Activated CD4-positive, alpha-beta T cell treated with anti-CD3 and anti-CD28 coated beads, Interleukin-2, amount 50 U/mL, for 1 hour (primary cell): ENCODE measurements at places on chromosomes 7 and 10.

GRCh38 chr7:130909161-130909836 lies 175.3 kb upstream of the KLF14 start:
- DNase-seq: no peak

DNA sequence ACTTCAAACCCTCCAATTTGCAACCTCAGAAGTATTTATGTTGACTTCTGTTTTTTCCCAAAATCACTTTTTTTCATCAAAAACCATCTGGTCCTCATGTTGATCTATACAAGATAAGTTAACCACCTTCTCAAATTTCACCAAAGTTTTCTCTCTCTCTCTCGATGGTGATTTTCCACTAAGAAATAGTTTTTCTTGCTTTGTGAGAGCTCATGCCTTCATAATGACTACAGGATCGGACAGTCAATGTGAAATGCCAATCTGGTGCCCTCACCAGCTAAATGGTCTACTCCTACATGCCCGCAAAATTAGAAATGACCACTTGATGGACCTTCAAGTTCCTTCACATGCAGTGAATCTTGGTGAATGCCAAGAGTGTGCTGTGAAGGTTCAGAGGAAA lies 40.4 kb downstream of the CNNM1 start:
- DNase-seq: no peak

GRCh38 chr7:79933144-79933543 lies 201.5 kb upstream of the GNAI1 start:
- DNase-seq: no peak

DNA sequence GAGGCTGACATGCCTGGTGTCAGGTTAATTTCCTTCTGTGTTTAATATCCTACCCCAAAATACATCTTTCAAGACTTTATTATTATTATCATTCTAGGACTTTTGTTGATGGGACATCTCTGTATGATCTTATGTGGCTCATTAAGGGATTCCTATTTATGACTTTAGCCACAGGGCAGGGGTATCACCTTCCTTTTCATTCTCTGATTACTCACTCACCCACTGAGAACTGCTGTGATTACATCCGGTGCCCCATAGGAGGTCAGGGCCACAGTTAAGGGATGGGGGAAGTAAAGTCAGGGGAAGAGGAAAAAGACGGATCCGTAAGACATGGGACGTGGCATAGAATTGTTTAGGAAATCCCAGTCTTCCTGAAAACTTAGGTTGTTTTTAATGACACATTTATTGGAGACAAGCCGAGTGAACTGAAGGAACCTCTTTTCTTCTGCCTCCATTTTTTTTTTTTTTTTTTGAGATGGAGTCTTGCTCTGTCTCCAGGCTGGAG lies 61.0 kb upstream of the PITRM1 start:
- no peak for DNase-seq

DNA sequence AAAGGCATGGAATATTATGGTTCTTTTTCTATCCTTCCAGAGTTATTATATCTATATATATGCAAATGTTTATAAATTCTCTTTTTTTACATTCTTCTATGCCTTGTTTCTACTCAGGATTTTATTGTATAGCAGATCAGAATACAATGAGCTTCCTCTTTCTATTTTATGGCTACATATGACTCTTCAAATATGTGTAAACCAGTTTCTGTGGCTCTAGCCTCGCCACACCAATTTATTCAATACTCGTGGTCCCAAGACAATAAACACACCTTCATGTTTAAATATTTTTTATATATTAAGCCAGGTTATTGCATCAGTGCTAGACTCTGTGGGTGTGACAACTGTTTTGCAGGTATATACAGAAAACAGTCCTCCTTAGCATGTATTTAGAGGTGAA lies 237.5 kb upstream of the MKLN1 start:
- no peak for DNase-seq

- DNase-seq: no peak
Measured at GRCh38 chr7:30585675-30586074, 9.0 kb upstream of the GARS1 start.

DNA sequence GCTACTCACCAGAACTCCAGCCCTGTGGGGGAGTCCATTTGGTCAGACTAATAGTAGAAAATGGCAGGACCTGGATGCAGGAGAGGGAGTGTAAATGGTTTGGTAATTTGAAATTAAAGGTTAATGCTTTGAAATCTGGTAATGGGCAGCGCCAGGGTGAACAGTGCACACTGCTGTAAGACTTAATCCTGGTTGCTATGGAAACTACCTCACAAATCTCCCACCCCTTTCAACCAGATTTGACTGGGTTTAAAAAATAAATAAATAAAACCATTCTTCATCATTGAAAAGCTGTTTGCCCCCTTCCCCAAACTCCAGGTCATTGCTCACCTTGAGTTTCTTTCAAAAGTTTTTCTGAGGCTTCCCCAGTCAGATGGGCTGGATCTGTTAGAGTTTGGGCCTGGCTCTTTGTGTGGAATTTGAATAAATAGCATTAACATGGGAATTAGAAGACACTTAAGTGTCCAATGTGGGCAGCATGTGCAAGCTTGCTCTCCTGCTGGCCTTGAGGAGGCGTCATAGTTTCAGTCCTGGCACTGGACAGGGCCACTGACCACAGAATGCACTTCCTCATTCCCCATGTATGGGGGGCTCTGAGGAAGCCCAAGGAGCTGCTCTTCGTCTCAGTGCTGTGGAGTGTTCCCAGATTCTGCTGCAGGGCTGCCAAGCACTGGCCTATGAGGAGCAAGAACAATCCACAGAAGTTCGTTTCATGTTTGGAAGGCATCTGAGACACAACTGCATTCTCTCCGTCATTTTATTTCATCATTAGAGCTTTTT lies 90.7 kb downstream of the LRRC4 start:
- no peak for DNase-seq

- DNase-seq: peak; percentile 90
Measured at GRCh38 chr10:104353325-104354048, at the start of gene CFAP58. CFAP58 (plus strand) TSS chr10:104353833; CDS start chr10:104353898, 65 bp downstream.

DNA sequence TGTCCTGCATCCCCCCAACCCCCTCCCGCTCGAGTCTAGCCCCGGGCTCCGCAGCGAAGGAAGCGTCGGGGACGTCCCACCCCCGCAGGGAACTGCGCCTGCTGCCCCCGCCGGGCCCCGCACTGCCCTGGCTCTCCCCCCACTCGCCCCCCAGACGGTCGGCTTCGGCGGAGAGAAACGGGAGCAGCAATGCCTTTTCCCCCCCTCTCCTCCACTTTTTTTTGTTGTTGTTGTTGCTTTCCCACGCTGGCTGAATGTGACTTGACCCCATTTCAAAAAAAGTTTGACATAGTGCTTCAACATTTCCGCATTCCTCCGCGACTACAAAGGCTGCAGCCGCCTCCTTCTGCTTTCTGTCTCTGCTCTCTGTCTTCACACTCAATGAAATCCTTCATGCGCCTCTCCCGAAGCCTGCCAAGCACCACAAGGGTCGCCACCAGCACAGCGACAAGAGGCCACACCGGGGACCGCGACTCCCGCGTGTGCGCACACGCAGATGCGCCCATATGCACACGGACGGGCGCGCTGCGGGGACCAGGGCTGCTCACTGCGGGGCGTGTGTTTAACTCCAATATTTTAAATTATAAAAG lies 1.0 kb downstream of the CDK6 start:
- DNase-seq: peak; percentile 30

DNA sequence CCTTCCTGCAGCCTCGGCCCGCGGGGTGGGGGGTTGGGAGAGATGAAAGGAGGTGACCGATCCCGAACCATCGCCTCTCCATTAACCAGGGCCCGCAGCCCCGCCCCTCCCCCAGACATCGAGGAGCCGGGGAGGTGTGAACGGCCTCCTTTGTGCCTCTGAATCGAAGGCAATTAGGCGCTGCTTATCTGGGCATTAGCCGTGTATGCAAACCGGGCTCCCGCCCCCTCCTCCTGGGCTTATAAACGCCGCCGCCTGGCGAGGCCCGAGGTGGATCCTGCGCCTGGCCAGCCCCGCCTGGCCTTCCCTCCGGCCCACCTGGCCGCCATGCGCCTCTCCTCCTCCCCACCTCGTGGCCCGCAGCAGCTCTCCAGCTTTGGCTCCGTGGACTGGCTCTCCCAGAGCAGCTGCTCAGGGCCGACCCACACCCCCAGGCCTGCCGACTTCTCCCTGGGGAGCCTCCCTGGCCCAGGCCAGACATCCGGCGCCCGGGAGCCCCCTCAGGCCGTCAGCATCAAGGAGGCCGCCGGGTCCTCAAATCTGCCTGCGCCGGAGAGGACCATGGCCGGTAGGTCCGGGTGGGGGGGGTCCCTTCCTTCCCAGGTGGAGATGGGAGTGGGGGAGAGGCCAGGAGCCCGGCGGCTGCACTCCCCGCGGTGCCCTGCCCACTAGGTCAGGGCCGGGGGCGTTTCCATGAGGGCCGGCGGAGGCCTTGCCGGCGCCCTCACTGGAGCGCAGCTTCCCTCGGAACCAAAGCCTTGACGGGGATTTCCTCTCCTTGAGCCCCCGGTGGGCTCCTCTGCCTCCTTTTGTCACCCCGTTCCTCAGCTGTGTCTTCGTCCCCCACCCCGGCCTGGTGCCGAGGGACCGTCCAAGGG lies at the start of gene VENTX:
VENTX (plus strand) TSS at position 268 of the 878 bp plus-strand sequence; CDS start at position 328, 60 bp downstream.
- no peak for DNase-seq

- no peak for DNase-seq
Measured at GRCh38 chr7:151252961-151253711, 4.6 kb upstream of the SMARCD3 start.

DNA sequence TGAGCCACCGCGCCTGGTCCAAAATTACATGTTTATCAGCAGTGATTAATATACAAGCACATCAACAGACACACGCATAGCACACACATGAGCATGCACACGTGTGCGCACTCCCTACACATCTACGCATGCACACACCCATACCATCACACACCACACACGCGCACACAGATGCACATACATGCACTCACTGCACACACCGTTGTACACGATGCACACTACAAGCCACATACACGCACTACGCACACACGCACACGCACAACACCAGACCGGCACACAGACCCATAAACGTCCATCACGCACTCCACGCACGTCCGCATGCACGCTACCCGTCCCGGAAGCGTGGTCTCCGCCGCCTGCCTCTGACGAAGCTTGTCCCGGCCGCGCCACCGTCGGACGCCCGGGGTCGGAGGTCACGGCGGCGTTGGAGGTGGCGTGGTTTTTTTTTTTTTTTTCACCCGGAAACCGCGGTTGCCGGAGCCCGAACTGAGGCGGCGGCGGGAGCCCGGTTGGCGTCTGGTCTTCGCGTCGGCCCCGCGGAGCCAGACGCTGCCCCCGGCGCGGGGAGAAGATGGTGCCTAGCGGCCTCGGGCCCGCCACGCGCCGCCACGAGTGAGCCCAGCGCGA lies at the start of gene TMEM248:
TMEM248 (plus strand) TSS at position 457 of the 627 bp plus-strand sequence. CDS start 20,641 bp downstream, outside the sequence.
- peak; percentile 89 for DNase-seq

DNA sequence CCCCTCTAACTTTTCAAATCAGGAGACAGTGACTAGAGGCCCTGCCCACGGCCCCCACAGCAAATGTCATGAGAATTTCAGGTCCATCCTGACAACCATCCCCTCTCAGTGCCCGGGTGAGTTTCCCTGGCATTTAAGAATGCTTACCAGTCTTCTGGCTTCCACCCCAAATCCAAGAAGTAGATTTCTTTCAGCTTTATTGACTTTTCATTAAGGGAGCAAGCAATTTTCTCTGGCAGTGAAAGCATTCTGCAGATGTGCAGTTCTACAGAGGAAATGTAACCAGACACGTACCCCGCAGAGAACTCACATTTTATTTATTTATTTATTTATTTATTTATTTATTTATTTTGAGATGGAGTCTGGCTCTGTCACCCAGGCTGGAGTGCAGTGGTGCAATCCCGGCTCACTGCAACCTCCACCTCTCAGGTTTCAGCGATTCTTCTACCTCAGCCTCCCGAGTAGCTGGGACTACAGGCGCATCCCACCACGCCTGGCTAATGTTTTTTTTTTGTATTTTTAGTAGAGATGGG lies 120.9 kb upstream of the KCTD7 start:
- no peak for DNase-seq
